ENCODE measurements at places on chromosomes 4 and X.

GRCh38 chr4:42144028-42144427 lies 8.4 kb downstream of the BEND4 start:
- no peak for DNase-seq

GRCh38 chrX:9614016-9614415 lies 149.2 kb downstream of the TBL1X start:
- no peak for DNase-seq

GRCh38 chr4:113675731-113676697 lies 85.5 kb downstream of the CAMK2D start:
- no peak for DNase-seq

- DNase-seq: no peak
These were observed 1613.8 kb upstream of the IGFBP7 start for GRCh38 chr4:58723954-58724353.

DNA sequence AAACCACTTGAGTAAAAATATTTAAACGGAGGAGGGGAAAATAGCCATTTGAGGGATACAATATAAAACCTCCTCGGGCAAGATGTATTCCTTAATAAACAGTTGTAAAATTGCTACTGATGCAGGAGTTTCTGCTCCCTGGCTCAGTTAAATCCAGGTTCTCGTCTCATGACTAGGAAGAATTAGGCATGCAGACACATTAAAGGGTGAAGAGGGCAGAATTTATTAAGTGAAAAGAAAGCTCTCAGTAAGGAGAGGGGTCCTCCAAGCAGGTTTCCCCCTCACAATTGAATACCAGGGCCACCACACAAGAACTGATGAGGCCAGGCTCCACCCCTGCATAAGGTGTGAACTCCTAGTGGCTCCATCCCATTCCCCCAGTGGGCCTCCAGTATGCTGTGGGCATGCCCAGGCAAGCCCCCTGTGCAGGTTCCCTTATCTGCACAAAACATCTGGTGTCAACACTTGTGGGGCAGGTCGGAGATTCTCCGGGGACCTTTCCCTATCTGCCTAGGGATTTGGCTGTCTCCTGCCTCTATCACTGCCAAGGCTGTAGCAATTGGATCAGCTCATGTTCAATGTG lies 80.4 kb downstream of the HS6ST2 start:
- DNase-seq: no peak

- no peak for DNase-seq
These were observed 85.9 kb downstream of the FIP1L1 start for GRCh38 chr4:53463340-53463739.

GRCh38 chrX:136626891-136627290 lies 21.1 kb upstream of the CD40LG start:
- peak; percentile 33 for DNase-seq
